ENCODE measurements at places on chromosomes 7 and 10. TPM values are rescaled to one million over a fixed set of nuclear protein-coding genes. Genes with fewer than 3 reads are reported as not detected.

- no peak overlapping the region for H3K4me3 ChIP-seq
- H3K27me3 ChIP-seq, result peaks cover 13% of the 10 kb centered on the region
- H3K4me1 ChIP-seq, result peaks cover 2% of the 10 kb centered on the region
Observed at GRCh38 chr7:6242561-6242960, 29.9 kb downstream of the CYTH3 start.

DNA sequence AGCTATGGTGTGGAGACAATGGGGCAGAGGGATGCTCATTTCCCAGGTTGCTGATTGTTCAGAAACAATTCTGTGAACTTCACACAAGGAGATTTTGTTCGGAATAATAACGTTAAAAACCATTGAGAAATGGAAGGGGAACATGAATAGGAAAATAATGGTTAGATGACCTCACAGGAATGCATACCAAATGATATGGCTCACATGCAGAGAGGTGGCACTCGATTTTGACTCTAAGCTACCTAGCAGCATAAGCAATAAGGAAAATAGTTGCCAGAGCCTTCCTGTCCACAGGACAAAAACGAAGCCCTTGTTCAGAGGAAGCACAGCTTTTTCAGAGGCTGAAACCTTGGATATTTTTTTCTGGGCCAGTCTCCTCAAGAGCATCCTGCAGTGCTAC lies 293.1 kb downstream of the ZEB1 start:
- H3K27me3 ChIP-seq, result peaks cover 16% of the 10 kb centered on the region
- no peaks in the 10 kb centered on the region for H3K36me3 ChIP-seq
- DNase-seq, result no peak

Gene ZNF518A
- total RNA-seq, result 22.7 TPM

DNA sequence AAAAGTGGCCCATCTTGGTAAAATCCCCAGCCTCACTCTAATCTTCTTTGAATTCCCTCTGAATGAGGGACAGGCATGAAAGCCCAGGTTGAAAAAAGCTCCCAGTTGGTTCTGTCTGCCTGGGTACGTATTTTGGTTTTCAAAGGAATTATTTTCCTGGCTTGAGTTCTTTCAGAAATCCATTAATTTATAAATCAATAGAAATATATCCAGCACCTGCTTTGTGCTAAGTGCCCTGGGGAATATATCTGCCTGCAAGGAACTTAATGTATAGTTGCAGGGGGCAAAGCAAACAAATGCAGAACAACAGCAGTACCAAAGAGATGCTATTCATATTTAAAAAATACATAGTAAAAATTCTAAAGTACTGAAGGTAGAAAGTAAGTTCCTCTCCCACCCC lies 362.7 kb downstream of the REEP3 start:
- peaks cover 6% of the 10 kb centered on the region for H3K27me3 ChIP-seq
- no peaks in the 10 kb centered on the region for H3K4me1 ChIP-seq
- H3K27ac ChIP-seq, result no peak overlapping the region
- H3K4me3 ChIP-seq, result no peak overlapping the region
- no peaks in the 10 kb centered on the region for H3K36me3 ChIP-seq
- DNase-seq, result no peak

Gene PHYHIPL
- not detected for total RNA-seq

GRCh38 chr7:295155-296154 lies 5.5 kb downstream of the FOXL3 start:
- no peaks in the 10 kb centered on the region for H3K36me3 ChIP-seq
- no peak overlapping the region for H3K4me3 ChIP-seq
- DNase-seq, result no peak
- peaks cover 17% of the 10 kb centered on the region for H3K27me3 ChIP-seq
- no peaks in the 10 kb centered on the region for H3K4me1 ChIP-seq
- no peak overlapping the region for H3K27ac ChIP-seq

- no peaks in the 10 kb centered on the region for H3K27me3 ChIP-seq
- H3K27ac ChIP-seq, result no peak overlapping the region
- no peak for DNase-seq
- H3K36me3 ChIP-seq, result peaks cover 6% of the 10 kb centered on the region
- no peak overlapping the region for H3K4me3 ChIP-seq
Observed at GRCh38 chr7:65371468-65371867, 2.2 kb upstream of the ZNF92 start.

- DNase-seq, result no peak
- H3K27ac ChIP-seq, result no peak overlapping the region
- no peaks in the 10 kb centered on the region for H3K36me3 ChIP-seq
- peaks cover 2% of the 10 kb centered on the region for H3K27me3 ChIP-seq
- H3K4me1 ChIP-seq, result no peaks in the 10 kb centered on the region
- H3K4me3 ChIP-seq, result no peak overlapping the region
Observed at GRCh38 chr7:70571403-70571934, 560.5 kb upstream of the GALNT17 start.

DNA sequence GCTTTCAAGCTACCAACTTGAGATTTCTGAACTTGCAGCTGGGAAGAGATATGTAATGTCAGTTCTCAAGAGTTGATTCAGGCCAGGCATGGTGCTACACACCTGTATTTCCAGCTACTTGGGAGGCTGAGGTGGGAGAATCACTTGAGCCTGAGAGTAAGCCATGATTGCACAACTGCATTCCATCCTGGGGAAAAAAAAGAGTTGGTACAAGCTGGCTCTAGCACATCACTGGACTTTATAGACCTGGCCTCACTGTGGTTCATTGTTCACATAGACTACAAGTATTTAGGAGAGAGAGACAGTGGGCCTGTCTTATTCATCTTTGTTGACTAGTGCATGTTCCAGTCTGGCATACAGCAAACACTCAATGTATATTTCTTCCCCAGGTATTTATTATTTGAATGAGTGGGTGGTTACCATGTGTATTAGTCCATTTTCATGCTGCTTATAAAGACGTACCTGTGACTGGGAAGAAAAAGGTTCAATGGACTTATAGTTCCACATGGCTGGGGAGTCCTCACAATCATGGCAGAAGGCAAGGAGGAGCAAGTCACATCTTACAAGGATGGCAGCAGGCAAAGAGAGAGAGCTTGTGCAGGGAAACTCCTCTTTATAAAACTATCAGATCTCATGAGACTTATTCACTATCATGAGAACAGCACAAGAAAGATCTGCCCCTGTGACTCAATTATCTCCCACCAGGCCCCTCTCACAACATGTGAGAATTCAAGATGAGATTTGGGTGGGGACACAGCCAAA lies 176.5 kb downstream of the PFKFB3 start:
- no peaks in the 10 kb centered on the region for H3K27me3 ChIP-seq
- H3K4me1 ChIP-seq, result peaks cover 17% of the 10 kb centered on the region
- H3K36me3 ChIP-seq, result peaks cover 47% of the 10 kb centered on the region
- DNase-seq, result no peak
- no peak overlapping the region for H3K27ac ChIP-seq
- H3K4me3 ChIP-seq, result no peak overlapping the region

Gene MCU
- 12.2 TPM for total RNA-seq

GRCh38 chr10:131065673-131066305 lies 245.7 kb downstream of the TCERG1L start:
- H3K27me3 ChIP-seq, result peaks cover 3% of the 10 kb centered on the region
- H3K36me3 ChIP-seq, result no peaks in the 10 kb centered on the region
- H3K27ac ChIP-seq, result no peak overlapping the region
- no peaks in the 10 kb centered on the region for H3K4me1 ChIP-seq

Gene PRRT4
- 0.28 TPM for total RNA-seq

DNA sequence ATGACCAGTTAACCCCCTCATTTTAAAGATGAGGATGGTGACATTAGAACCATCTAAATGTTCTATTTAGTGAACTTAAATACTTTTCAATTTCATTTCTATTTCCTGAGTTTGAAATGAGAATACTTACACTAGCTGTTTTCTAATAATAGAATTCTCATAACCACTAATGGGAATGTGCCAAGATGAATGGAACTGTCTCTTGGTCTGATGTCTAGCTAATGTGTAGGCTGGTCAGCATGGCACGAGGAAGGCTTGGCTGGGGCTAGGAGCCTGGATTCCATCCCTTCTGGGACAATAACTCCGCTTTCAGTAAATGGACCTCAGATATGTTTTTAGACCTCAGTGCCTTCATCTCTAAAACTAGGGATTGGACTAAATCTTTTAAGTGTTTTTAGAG lies 185.8 kb upstream of the NRP1 start:
- H3K4me3 ChIP-seq, result no peak overlapping the region
- H3K4me1 ChIP-seq, result no peaks in the 10 kb centered on the region
- peaks cover 7% of the 10 kb centered on the region for H3K27me3 ChIP-seq
- no peak for DNase-seq

DNA sequence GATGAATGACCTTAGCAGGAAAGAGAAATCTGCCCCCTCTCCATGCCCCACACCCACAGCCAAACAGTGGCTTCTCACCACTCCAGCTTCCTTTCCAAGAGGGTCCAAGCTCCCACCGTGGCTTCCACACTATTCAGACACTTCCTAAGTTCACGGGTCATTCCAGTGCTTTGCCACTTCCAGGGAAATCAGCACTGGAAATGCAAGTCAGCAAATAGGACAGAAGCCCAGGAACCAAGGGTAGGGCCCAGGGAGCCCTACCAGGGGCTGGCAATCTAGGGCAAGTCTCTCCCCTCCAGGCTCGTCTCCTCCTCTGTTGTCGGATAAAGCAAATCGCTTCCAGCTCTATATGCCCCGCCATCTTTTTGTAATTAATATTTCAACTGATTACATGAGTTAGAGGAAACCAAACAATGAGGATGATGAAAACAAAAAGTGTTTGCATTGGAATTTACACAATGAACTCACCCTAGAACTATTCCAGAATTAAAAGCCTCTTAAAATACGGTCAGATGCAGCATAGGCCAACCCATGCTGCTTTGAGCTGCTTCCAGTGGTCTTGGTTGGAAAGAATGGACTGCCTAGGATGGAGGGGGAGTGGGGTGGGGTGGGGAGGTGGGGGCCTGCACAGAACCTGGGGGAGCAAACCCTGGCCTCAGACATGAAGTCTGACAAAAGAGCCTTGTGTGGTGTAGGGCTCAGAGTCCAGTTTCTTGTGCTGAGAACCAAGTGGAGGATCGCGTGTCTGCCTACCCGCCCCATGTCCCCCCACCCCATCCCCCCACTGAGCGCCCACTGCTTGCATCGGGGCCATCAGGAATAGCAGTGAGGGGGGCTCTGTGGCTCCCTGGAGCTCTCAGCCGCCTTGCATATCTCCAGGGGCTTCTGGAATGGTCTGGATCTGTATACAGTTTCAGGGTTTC lies 74.6 kb upstream of the CPXM2 start:
- no peak overlapping the region for H3K27ac ChIP-seq
- H3K4me3 ChIP-seq, result no peak overlapping the region
- H3K36me3 ChIP-seq, result no peaks in the 10 kb centered on the region
- H3K4me1 ChIP-seq, result no peaks in the 10 kb centered on the region
- no peak for DNase-seq
- H3K27me3 ChIP-seq, result peaks cover 14% of the 10 kb centered on the region

DNA sequence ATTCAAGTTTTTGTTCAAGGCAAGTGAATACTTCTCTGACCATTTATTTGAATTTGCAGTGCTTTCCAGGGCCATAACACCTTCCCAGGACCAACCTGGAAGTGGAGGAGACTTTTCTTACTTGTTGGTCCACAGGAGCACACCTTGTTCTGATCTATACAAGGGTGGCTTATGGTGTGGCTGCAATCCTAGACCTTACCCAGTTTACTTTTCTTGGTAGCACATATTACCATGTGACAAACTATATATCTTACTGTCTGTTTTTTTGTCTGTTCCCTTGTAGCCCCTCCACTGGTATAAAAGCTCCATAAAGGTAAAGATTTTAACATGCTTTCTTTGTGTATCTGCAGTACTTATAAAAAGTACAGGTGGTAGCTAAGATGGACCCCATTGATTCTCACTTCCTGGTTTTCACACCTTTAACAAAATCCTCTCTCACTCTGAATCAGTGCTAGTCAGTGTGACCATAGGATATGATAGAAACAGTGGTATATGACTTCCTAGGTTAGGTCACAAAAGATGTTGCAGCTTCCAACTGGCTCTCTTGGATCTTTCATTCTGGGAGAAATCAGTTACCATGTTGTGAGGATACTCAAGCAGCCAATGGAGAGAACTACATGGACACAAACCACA lies 5.6 kb upstream of the ASB4 start:
- peaks cover 6% of the 10 kb centered on the region for H3K27me3 ChIP-seq
- no peak overlapping the region for H3K4me3 ChIP-seq
- no peak for DNase-seq
- no peak overlapping the region for H3K27ac ChIP-seq
- no peaks in the 10 kb centered on the region for H3K4me1 ChIP-seq
- no peaks in the 10 kb centered on the region for H3K36me3 ChIP-seq

Gene MRLN
- total RNA-seq, result not detected

GRCh38 chr10:103829838-103830465 lies 25.4 kb downstream of the SH3PXD2A start:
- H3K36me3 ChIP-seq, result no peaks in the 10 kb centered on the region
- H3K27ac ChIP-seq, result no peak overlapping the region
- H3K4me1 ChIP-seq, result no peaks in the 10 kb centered on the region
- H3K27me3 ChIP-seq, result peaks cover 12% of the 10 kb centered on the region
- DNase-seq, result no peak
- no peak overlapping the region for H3K4me3 ChIP-seq

DNA sequence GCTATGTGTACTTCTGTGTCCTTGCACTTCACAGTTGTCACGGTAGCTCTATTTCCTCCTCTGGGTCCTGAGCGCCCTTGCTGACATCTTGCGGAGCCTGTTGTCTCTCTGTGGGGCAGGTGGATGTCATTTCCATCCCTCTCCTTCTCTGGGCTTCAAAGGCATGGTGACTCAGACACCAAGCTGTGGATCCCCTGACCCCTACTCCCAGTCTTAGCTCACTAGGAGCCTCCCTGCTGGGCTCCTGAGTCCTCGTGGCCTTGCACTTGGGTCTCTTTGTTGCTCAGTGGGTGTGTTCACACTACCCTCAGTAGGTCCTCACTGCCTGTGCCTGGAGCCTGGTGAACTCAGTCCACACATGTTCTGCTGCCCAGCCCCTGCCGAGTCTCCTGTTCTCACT lies 100.3 kb upstream of the PAX2 start:
- peaks cover 1% of the 10 kb centered on the region for H3K4me1 ChIP-seq
- no peak overlapping the region for H3K27ac ChIP-seq
- no peak for DNase-seq
- H3K4me3 ChIP-seq, result no peak overlapping the region

- no peaks in the 10 kb centered on the region for H3K27me3 ChIP-seq
- H3K36me3 ChIP-seq, result peaks cover 22% of the 10 kb centered on the region
- H3K4me3 ChIP-seq, result no peak overlapping the region
- no peak for DNase-seq
Observed at GRCh38 chr10:103168438-103168837, 24.6 kb downstream of the NT5C2 start.

Gene CPA5
- 8.7 TPM for total RNA-seq

DNA sequence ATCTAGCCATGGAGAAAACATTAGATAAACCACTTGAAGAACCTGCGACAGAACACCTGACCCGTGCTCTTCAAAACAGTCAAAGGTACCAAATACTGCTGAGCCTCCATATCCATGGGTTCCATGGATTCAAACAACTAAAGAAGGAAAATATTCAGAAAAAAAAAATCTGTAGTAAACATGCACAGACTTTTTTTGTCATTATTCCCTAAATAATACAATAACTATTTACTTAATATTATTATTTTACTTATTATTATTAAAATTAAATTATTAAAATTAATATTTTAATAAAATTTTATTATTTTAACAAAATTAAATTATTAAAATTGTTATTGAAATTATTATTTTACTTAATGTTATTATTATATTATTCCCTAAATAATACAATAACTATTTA lies 101.0 kb upstream of the PDE1C start:
- no peak for DNase-seq
- no peak overlapping the region for H3K27ac ChIP-seq
- no peak overlapping the region for H3K4me3 ChIP-seq
- no peaks in the 10 kb centered on the region for H3K36me3 ChIP-seq
- no peaks in the 10 kb centered on the region for H3K27me3 ChIP-seq

GRCh38 chr10:25666276-25666675 lies 267.8 kb upstream of the MYO3A start:
- H3K4me3 ChIP-seq, result no peak overlapping the region
- no peaks in the 10 kb centered on the region for H3K27me3 ChIP-seq
- H3K4me1 ChIP-seq, result no peaks in the 10 kb centered on the region
- H3K36me3 ChIP-seq, result no peaks in the 10 kb centered on the region

Gene TEX47
- total RNA-seq, result not detected

All from activated naive CD8-positive, alpha-beta T cell treated with anti-CD3 and anti-CD28 coated beads, Interleukin-2, amount 10 ng/mL, durations not matched to agents 7 days and 5 days (primary cell).